ENCODE measurements at places on chromosomes 1 and 21.

DNA sequence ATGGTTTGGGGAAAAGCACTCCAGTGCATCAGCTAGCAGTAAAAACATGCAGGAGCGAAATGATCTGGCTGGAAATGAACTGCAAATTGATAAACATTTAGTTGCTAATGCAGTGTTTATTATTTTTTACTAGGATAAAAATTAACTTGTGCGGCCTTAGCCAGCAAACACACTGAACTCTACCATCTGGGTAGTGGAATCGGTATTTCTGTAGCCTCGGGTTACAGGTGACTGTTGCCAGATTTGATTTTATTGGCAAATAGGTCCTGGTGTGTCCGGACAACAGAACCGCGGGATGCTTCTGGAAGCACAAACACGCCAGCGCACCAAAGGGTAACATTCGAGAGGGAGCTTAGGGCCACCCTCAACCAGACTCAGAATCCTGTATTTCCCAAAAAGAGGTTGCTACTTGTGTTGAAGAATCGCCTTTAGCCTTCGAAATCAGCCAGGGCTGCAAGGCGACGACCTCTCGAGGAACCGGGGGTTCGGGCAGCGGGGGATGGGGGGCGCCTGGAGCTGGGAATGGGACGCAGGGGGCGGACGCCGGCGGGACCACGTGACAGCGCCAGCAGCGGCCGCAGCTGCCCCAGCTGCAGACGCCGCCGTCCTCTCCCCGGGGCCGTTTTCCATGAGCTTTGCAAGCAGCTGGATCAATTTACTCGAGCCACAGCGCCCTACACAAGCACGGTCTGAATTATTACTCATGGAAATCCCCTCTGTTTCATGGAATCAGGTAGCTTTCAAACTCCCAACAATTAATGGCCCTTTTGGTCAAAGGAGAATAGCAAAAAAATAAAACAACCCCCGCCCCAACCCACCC is 158.8 kb downstream of the TOMM20 start:
- DNase-seq = no peak

GRCh38 chr1:49204720-49205119 is 428.0 kb upstream of the BEND5 start:
- DNase-seq = no peak

DNA sequence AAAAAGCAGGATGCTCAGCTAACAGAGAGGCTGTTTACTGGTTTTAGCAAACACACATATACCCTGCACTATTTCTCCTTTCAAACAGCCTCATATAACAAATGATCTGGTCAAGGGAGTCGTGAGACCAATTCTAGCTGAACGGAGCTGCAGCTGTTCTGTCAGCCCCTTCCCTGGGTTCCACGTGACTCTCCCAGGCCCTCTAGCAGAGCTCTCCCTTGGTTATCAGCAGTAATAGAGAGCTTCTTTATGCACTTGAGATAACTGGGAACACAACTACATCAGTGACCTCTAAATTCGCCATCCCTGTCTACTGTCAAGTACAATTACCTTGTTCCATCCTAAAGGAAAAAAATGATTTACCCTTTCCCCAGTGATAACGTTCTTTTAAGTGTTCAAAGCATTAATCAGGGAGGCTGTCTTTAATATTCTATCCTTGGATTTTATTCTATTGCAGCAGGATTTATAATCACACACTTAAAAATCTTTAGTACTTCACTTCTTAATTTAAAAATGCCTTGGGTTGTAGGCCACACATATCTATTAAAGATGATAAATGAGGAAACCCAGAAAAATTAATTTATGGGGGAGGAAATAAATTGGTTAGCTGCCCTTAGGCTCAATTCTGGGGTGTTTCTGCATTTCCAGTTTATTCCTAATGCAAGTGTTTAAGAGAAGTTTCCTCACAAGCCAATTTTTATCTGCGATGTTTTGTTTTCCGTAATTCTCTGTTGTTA is 28.2 kb downstream of the PTGER3 start:
- no peak for DNase-seq

DNA sequence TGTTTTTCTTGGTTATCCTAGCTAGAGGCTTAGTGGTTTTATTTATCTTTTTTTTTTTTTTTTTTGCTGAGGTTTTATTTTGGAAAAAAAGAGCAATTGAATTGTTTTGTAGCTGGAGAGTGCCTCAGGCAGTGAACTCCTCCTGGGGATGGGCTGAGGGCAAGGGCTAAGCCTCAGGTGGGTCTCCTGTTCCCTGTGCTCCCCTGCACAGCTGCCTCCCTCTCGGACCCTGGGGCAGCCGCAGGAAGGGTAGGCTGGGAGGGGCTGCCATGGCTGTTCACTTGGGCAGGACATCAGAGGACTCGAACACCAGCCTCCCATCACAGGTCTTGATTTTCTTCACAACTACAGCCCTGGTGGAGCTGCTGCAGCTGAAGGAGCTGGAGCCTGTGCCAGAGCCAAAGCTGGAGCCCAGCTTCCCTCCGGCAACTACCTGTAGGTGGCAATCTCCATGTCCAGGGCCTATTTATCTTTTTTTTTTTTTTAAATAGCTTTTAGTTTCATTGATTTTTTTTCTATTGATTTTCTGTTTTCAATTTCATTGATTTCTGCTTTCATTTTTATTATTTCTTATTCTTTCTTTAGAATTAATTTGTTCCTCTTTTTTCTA is 28.9 kb downstream of the LEPR start:
- no peak for DNase-seq

DNA sequence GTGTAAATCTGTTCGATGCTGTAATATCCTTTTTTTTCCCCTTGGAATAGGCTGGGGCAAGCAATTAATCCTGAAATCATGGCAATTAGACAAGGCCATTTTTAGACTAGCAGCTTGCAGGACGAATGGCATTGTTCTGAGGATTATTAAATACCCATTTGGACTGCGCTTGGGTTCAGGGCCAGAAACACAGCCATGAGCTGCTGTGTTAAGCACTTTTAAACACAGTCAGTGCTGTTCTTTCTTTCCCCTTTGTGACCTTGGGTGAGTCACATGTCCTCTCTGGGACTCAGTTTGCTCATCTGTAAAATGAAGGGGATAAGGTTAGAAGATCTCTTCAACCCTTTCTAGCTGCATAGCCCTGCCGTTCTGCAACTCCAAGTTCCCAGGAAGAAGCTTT is 58.6 kb upstream of the C8B start:
- DNase-seq = no peak

- DNase-seq = no peak
Measured at GRCh38 chr1:65317866-65318653, 8.7 kb downstream of the DNAJC6 start.

DNA sequence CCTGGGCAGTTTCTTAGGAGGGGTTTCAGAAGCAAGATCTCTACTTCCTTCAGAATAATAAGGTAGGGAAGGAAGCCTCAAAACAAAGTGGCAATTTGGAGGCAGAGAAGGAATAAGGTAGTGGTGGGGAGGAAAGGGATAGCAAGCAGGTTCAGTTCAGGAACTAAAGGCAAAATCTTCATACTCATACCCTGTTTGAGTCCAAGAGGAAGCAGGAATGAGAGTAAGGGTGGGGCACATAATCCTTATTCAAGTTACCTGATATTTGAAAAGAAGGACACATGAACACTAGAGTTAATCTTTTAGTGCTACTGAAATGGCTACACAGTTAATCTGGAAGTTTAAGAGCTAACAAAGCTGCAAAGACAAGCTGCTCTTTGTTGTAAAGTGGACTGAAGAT is 8.4 kb upstream of the RBM8A start:
- no peak for DNase-seq

- no peak for DNase-seq
Measured at GRCh38 chr1:100629391-100629790, 90.2 kb upstream of the VCAM1 start.

GRCh38 chr1:58883888-58884482 is 100.1 kb upstream of the JUN start:
- no peak for DNase-seq

GRCh38 chr1:84736445-84736844 is 46.2 kb upstream of the SSX2IP start:
- no peak for DNase-seq

DNA sequence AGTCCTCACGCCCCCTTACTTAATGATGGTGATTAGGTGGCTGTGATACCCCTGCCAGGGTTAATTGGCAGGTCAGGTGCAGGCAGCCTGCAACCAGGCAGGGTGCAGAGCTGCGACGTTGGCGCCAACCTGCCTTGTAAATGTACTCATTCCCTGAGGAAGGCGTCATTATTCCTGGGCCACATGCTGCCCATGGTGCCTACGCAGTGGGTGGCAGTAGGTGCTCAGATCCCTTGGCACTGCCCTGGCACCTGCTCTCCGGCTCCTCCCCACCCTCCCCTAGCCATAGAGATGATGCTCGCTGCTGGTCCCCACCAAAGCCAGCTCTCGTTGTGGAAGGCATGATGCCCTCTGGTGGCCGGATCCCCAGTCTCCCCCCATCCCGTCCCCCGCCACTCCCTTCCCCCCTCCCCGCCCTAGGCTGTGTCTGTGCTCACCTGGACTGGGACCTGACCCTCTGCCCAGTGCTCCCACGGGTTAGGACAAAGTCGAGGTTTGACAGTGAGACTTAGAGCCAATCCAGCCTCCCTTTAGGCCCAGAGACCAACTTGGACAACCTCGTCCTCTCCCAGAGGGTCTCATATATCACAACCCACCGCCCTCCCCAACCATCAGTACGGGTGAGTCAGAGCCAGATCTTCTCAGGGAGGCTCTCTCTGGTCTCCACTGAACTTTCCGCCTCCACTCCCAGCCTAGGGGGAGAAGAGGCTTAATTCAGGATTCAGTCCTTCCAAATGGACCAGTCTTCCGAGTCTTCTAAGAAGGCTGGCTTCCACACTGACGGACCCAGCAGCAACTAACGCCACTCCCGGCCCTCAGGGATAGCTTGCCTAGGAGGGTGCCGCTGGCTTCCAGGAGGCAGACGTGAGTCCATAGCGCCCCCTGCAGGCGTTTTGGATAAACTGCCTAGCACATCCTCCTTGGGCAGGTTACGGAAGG is 5.7 kb downstream of the KRTCAP2 start:
- DNase-seq = peak; percentile 88

GRCh38 chr21:43736224-43736883 is 17.4 kb downstream of the PDXK start:
- no peak for DNase-seq
